ENCODE measurements at places on chromosomes 16 and 17.

- ATAC-seq, result no peak
These were observed 185.9 kb downstream of the TMEM132E start for GRCh38 chr17:34765291-34765690.

GRCh38 chr17:75575197-75575596 is 12.4 kb upstream of the MYO15B start:
- no peak for ATAC-seq

- no peak for ATAC-seq
These were observed 41.3 kb downstream of the ERCC4 start for GRCh38 chr16:13961099-13961811.

GRCh38 chr17:29250666-29251065 is 4.0 kb downstream of the CRYBA1 start:
- no peak for ATAC-seq

- ATAC-seq, result no peak
These were observed 52.7 kb downstream of the CDRT4 start for GRCh38 chr17:15414532-15415306.

DNA sequence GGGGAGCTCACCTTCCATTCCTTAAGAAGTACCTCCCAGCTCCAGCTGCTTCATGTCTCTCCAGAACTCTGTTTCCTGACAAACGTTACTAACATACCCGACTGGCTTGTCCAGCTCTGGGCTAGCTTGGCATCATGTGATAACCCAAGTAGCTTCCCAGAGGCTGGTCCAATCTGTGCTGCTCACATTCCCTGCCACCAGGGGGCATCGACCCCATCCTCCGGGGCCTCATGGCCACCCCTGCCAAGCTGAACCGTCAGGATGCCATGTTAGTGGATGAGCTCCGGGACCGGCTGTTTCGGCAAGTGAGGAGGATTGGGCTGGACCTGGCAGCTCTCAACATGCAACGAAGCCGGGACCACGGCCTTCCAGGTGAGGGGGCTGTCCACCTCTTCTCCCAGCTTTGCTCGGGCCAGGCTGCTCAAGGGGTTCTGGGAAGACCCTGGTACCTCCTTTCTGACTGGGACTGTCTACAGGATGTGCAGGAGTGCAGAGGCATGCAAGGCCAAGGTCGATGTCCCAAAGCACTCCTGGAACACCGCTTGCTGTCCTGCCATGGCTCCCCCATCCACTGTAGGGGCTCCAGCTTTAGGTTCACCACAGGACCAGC is 7.6 kb downstream of the EPX start:
- no peak for ATAC-seq

- ATAC-seq, result no peak
These were observed 10.3 kb downstream of the ZNF18 start for GRCh38 chr17:11986942-11987329.
